ENCODE measurements at places on chromosomes 2 and 18.

DNA sequence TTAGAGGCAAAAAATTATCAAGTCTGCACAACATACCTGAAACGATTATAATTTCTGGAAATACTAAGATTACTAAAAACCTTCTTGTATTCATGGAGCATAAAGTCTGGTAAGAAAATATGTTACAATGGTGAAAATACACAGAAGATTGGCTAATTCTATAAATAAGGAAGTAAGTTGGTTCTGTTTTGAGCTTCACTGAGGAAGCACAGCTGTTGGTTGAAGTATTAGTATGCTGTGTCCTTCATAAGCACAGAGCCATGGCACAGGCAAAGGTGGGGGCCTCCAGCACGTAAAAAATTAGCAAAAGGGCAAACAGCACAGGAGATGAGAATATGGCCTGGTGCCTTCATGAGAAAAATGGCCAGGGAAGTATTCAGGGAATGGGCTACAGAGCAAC, 40.4 kb upstream of the ANKRD62 start:
- no peak for DNase-seq

- DNase-seq: no peak
These were observed 26.6 kb downstream of the ONECUT2 start for GRCh38 chr18:57461652-57462269.

GRCh38 chr18:12048010-12048826, 45.4 kb upstream of the ANKRD62 start:
- DNase-seq: no peak

- no peak for DNase-seq
These were observed 67.4 kb downstream of the MEP1B start for GRCh38 chr18:32257084-32257785.

- no peak for DNase-seq
These were observed 51.0 kb downstream of the ZC3H15 start for GRCh38 chr2:186537019-186537418.

DNA sequence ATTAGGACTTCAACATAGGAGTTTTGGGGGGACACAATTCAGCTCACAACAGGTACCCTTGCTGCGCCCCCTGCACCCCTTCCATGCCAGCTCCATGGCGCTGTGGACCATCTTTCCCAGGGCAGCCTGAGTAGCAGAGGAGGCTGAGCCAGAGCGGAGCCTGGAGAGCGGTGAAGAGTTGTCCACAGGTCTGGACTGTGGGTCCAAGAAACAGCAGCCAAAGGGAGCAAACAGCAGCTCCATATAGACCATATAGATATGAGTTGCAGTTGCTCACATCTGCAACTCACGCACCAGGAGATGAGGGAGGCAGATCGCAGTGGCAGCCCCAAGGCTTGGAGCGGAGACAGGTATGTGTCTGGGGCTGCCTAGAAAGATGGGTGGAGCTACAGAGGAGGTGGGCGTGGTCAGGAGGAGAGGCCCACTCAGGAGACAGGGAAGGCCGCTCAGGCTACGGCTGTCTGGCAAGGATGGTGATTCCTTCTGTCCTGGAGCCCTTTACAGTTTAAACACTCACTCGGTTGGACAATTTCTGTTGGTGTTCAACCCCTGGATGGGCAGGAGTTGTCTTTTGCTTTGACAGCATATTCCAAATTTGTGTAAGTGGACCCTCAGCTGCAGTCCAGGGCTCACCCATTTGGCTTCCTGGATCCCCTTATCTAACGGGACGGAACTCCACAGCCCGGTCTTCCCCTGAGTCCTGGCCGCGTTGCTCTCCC, 155.1 kb downstream of the LPIN1 start:
- no peak for DNase-seq

GRCh38 chr2:25215232-25215631, 46.9 kb upstream of the POMC start:
- DNase-seq: no peak

DNA sequence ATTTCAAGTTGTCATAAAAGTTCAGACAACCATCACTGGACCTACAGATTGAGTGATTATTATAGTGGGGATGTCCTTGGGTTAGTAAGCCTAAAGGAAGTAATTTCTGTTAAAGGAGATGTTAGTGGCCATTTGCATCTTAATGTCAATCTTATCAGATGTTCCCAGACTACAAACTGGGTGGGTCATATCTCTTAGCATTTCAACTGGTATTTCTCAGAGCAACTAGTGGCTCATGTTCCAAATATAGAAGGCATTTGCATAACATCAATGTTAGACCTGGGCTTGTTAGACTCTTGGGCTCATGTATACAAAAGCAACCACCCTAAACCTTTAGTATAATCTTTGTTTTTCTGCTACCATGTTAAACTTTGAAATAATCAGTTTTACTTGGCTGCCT, 17.9 kb downstream of the PLEKHA3 start:
- DNase-seq: no peak

GRCh38 chr18:79549638-79550000, 130.0 kb upstream of the CTDP1 start:
- DNase-seq: no peak

DNA sequence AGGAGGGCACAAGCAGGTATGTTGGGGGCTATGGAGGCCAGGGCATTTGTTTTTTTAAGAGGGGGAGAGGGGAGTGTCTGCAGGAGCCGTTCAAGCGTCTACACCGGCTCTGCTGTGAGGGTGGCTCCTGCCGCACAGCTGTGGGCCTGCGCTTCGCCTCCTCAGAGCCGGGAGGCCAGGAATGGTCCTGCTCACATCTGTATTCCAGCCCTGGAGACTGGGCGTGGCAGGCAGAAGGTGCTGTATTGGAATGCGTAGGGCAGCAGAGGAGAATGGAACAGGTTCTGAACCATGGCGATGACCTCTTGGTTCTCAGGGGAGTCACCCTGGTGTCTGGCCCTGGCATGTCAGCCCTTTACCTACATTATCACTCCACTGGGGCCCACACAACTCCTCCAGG, 26.8 kb upstream of the INHBB start:
- DNase-seq: no peak

GRCh38 chr18:74493689-74494088, 2.5 kb upstream of the CNDP2 start:
- no peak for DNase-seq

DNA sequence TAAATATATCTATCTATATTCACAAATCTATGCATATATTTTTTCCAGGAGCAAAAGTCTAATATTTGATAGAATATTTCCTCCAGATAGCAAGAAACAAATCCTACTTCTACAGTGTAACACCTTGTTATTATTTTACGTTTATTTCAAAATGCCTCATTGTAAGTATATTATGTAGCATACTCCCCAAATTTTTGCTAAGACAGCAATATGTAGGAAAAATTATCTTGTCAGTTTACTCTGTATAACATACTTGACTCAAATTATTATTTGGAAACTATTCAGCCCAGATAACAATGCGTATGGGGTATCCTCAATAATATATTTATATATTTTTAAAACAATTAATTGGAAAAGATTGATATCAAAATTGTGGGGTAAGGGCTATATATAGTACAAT, 313.2 kb downstream of the NR4A2 start:
- no peak for DNase-seq

DNA sequence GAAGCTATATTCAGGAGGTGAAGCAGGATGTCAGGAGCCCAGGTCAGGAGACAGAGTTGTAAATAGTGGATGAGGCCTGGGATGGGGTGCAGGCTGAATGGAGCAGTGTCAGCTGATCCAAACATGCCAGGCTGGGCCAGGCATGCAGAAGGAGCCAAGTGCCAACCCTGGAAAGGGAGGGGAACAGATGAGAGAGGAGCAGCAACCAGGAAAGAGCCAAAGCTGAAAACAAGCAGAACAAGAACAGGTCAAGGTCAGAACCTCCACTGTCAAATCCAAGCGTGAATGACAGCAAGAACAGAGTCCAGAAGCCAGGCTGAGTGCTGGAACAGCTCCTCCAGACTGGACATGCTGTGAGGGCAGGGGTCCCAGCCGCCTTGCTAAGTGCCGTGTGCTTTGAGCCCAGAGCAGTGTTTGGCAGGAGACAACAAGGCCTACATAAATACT, 49.2 kb upstream of the PPP1CB start:
- DNase-seq: no peak

DNA sequence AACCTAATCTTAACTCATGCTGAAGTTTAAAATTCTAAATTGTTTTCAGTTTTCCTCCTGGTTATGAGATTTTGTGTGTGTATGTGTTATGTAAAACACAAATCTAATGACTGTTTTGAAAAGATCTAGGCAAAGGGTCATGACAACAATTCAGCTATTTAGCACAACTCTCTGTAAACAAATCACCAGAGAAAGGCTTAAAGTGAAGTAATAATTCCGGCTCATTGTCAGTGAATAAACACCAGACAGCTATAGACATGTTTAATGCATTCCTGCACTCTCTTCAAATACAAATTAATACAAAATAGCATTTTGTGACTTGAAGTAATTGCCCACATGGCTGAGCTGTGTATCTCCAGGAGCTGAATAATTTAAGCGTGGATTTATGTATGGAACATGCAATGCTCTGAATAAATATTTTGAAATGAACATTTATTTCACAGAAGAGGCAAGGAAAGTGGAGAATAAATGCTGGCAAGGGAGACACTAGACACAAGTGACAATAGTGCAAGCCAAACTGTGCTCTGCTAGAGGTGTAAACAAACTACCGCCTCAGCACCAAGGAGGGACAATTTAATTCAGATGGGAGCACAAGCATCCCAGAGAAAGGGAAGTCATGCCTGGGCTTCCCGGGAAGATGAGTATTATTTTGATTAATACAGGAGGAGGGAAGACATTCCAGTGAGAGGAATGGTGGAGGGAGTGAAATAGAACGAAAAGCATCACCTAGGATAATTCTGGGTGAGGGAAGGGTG, 133.6 kb upstream of the XPO1 start:
- no peak for DNase-seq

- no peak for DNase-seq
These were observed 496.6 kb upstream of the SPHKAP start for GRCh38 chr2:228678110-228678509.

DNA sequence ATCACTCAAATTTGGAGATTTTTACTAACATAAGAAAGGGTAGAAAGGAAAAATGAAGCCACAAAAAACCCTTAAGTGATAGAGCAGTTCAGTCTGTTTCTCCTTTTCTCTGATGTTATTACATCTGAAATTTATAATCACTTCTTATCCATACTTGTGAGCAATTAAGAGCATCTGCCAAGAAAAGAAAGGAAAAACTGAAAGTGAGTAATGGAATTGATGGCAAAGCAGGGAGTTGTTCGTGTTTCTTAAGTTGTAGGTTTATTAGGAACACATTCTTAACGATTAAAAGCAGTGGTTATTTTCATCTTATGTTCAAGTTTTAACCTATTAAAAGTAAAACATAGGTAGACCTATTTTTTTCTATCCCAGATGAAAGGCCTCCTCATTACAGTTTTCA, 277.7 kb downstream of the RND3 start:
- no peak for DNase-seq

- DNase-seq: no peak
These were observed 3.4 kb downstream of the REL start for GRCh38 chr2:60884800-60885199.

GRCh38 chr2:71560638-71561011, 107.3 kb downstream of the DYSF start:
- DNase-seq: no peak

- no peak for DNase-seq
These were observed 38.4 kb downstream of the YPEL5 start for GRCh38 chr2:30185178-30185577.

GRCh38 chr2:112006076-112006410, 49.0 kb upstream of the TMEM87B start:
- no peak for DNase-seq

GRCh38 chr18:48780201-48780912, 170.4 kb downstream of the SMAD7 start:
- DNase-seq: no peak

- no peak for DNase-seq
These were observed 254.2 kb downstream of the KCNS3 start for GRCh38 chr2:18132697-18133096.

- no peak for DNase-seq
These were observed 137.1 kb downstream of the ZEB2 start for GRCh38 chr2:144382849-144383248.

DNA sequence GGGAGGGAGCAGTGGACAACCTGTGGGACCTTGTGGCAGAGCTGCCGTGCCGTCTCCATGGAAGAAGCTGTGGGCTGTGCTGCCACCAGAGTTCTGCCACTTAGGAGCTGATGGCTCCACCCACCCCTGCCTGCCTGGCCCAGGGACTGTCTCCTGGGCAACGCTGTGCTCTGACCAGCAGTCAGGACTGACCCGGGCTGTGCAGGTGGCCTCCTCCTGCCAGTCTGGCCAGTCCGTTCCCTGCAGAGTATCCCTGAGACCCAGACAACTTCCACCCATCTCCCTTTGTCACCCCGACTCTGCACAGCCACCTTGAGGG, 12.8 kb downstream of the ASIC4 start:
- no peak for DNase-seq

- DNase-seq: no peak
These were observed 804.4 kb upstream of the CELF4 start for GRCh38 chr18:38369772-38370690.

GRCh38 chr2:105409717-105410116, 10.9 kb upstream of the FHL2 start:
- no peak for DNase-seq

- DNase-seq: no peak
These were observed 53.5 kb upstream of the ASAP2 start for GRCh38 chr2:9152975-9153642.

- DNase-seq: no peak
These were observed 316.9 kb downstream of the OSR1 start for GRCh38 chr2:19041434-19042041.

GRCh38 chr2:223824301-223824700, 13.1 kb downstream of the AP1S3 start:
- no peak for DNase-seq

DNA sequence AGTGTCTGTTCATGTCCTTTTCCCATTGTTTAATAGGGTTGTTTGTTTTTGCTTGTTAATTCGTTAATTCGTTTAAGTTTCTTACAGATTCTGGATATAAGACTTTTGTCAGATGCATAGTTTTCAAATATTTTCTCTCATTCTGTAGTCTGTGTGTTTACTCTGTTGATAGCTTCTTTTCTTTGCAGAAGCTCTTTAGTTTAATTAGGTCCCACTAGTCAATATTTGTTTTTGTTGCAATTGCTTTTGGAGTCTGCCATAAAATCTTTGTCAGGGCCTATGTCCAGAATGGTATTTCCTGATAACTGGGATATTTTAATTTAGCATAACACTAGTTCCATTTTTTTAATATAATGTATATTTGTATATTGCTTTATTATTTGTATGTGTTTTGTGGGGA, 1380.1 kb downstream of the SUCLG1 start:
- DNase-seq: no peak
